Adrenal gland (tissue), 19 donors: ENCODE measurements at places on chromosomes 16 and 17. TPM values are rescaled to one million over a fixed set of nuclear protein-coding genes. Genes with fewer than 3 reads are reported as not detected.

Gene VAT1L
- total RNA-seq = 103 TPM

DNA sequence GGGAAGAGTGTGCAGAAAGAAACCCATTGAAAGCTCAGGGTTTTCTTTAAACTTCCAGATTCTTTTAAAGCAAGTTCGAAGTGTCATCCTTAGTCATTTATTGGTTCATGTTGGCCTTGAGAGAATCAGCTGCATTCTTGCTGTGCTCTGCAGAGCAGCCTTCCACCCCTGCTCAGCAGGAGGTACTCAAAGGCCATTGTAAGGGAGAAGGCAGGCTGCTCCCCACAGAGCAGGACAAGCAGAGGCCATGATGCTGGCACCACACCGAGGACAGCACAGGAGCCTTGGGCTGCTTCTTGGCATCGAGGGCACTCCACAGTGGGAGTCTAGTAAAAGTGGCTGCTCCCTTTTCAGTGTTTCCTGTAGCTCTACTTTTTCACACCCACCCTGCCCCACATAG lies 29.6 kb downstream of the NMT1 start:
- no peak for DNase-seq
- peaks cover 23% of the 10 kb centered on the region for H3K4me1 ChIP-seq
- H3K4me3 ChIP-seq = no peak overlapping the region
- H3K27ac ChIP-seq = peak overlapping the region; percentile 94
- no peaks in the 10 kb centered on the region for H3K27me3 ChIP-seq
- H3K36me3 ChIP-seq = no peaks in the 10 kb centered on the region

- H3K4me3 ChIP-seq = no peak overlapping the region
- no peak overlapping the region for H3K27ac ChIP-seq
- no peaks in the 10 kb centered on the region for H3K27me3 ChIP-seq
- H3K4me1 ChIP-seq = peaks cover 33% of the 10 kb centered on the region
Observed at GRCh38 chr17:50050431-50051032, 5.4 kb upstream of the ITGA3 start.

DNA sequence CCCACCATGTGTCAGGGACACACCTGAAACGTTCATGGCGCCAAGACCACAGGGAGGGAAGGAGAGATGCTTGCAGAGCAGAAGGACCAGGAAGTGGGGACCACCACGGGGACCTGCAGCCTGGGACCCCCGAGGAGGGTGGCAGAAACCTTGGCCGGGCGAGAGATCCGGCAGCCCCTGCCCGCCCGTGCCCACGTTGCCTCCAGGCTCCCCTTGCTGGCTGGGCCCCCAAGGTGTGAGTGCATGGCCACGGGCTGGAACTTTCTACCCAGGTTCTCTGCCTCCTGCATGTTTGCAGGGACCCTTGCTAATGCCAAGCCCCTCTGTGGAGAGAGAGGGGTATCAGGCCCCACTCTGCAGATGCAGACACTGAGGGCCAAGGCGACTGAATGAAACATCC lies 50.4 kb downstream of the USP22 start:
- no peak overlapping the region for H3K4me3 ChIP-seq
- H3K27me3 ChIP-seq = no peaks in the 10 kb centered on the region
- H3K36me3 ChIP-seq = no peaks in the 10 kb centered on the region

DNA sequence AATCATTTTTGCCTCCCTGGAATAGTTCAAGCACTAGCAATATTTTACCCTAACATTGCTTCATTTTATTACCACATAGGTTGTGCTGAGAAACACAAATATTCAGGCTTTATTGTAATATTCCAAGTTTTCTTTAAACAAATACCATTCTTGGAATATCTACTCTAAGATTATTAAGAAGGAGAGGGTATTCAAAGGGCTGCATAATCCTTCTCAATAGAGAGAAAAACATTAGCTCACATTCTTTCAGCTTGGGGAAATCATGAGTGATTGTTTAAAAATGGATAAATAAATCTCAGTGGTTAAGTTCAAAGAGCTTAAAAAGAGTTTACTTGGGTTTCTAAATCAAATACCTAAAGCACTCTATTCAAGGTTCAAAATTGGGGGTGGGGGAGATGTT lies 111.9 kb upstream of the CORO6 start:
- no peak for DNase-seq
- no peaks in the 10 kb centered on the region for H3K27me3 ChIP-seq
- H3K27ac ChIP-seq = no peak overlapping the region
- H3K4me3 ChIP-seq = no peak overlapping the region
- no peaks in the 10 kb centered on the region for H3K36me3 ChIP-seq

GRCh38 chr17:17710728-17711541 lies 29.7 kb downstream of the RAI1 start:
- H3K4me1 ChIP-seq = peaks cover 18% of the 10 kb centered on the region
- H3K27ac ChIP-seq = peak overlapping the region; percentile 89
- H3K4me3 ChIP-seq = no peak overlapping the region
- no peaks in the 10 kb centered on the region for H3K27me3 ChIP-seq
- no peaks in the 10 kb centered on the region for H3K36me3 ChIP-seq
